ENCODE measurements at places on chromosomes 13 and 19.

- H3K4me1 ChIP-seq, result no peaks in the 10 kb centered on the region
- H3K27me3 ChIP-seq, result peaks cover 94% of the 10 kb centered on the region
- no peak overlapping the region for H3K4me3 ChIP-seq
- no peaks in the 10 kb centered on the region for H3K36me3 ChIP-seq
Observed at GRCh38 chr19:46058778-46059177, 18.0 kb upstream of the IGFL4 start.

- peaks cover 63% of the 10 kb centered on the region for H3K27me3 ChIP-seq
- peak overlapping the region; percentile 75 for H3K4me3 ChIP-seq
- peaks cover 13% of the 10 kb centered on the region for H3K4me1 ChIP-seq
Observed at GRCh38 chr19:35673121-35673804, 6.9 kb downstream of the UPK1A start.

DNA sequence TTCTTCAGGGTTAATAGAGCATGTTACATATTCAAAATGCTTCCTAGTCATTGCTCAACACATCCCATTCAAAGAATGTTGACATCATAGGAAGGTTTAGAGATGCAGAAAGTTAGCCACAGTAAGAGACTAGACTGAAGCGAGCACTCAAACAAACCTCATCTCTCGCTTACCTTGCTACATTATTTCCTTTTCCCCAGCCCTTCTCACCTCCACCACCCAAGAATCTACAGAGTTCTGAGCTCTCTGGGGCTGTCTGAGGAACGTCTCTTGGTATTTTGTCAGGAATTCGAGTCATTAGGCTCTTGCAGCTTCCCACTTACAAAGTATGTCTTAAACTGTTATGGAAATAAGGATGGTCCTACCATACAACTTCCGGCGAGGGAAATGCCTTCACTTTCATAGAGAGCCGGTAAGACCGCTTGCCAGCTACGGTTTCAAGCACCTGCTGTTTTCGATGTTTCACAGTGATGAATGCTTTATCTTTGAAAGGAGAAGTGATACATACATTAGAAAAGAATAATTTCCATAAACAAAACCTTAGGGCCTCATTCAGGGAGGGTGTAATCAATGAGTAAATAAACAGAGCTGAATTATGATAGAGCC is 65.1 kb downstream of the FLT1 start:
- no peak overlapping the region for H3K27ac ChIP-seq
- H3K4me1 ChIP-seq, result no peaks in the 10 kb centered on the region
- no peaks in the 10 kb centered on the region for H3K36me3 ChIP-seq
- no peak for DNase-seq
- H3K27me3 ChIP-seq, result peaks cover 29% of the 10 kb centered on the region

DNA sequence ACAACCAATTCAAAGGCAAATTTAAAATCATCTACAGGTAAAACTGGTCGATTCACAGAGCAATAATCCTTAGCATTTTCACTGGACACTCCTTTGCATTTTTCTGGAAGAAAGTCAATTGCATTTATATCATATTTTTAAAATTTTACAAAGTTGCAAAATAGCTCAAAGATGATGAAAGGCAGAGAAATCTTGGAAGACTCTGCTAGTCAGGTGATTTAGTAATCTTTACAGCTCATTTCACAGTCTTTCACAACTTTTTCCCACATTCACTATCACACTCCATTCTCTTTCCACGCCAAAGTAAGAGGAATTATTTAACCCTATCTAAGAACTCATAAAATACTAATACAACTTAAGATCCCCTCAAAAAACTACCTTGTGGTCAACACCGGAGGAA is 1063.8 kb downstream of the EFNB2 start:
- no peak for DNase-seq
- H3K36me3 ChIP-seq, result no peaks in the 10 kb centered on the region
- H3K4me1 ChIP-seq, result no peaks in the 10 kb centered on the region
- H3K27ac ChIP-seq, result no peak overlapping the region

- no peaks in the 10 kb centered on the region for H3K36me3 ChIP-seq
- no peaks in the 10 kb centered on the region for H3K27me3 ChIP-seq
- no peak overlapping the region for H3K4me3 ChIP-seq
Observed at GRCh38 chr13:91652404-91653301, 254.2 kb downstream of the GPC5 start.

DNA sequence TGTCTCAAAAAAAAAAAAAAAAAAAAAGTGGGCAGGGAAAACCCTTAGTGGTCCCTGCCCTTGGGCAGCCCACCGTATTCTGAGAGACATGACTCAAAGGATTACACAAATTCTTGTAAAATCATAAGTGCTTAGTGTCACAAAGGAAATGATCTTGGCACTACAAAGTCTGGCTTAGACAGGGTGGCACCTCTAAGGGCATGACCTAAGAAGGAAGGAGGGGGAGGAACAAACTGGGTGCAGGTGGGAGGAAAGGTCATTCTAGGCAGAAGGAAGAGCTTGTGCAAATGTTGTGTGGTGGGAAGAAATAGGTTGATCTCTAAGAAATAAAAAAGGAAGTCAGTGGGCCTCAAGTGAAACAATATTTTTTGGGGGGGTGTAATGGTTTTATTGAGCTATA is 10.4 kb downstream of the PNPLA6 start:
- no peak overlapping the region for H3K4me3 ChIP-seq
- no peak for DNase-seq
- H3K4me1 ChIP-seq, result peaks cover 6% of the 10 kb centered on the region
- H3K36me3 ChIP-seq, result peaks cover 18% of the 10 kb centered on the region
- peak overlapping the region; percentile 3 for H3K27ac ChIP-seq

- H3K4me3 ChIP-seq, result no peak overlapping the region
Observed at GRCh38 chr19:48518207-48518606, 6.6 kb upstream of the LMTK3 start.

GRCh38 chr13:103066079-103066780 is at the start of gene SLC10A2:
TSS of gene SLC10A2 (minus strand) at chr13:103066417. CDS start at chr13:103066249, 168 bp downstream.
- H3K27me3 ChIP-seq, result peaks cover 6% of the 10 kb centered on the region
- no peaks in the 10 kb centered on the region for H3K4me1 ChIP-seq
- DNase-seq, result no peak
- H3K36me3 ChIP-seq, result peaks cover 1% of the 10 kb centered on the region
- H3K4me3 ChIP-seq, result no peak within 1 kb of the TSS

DNA sequence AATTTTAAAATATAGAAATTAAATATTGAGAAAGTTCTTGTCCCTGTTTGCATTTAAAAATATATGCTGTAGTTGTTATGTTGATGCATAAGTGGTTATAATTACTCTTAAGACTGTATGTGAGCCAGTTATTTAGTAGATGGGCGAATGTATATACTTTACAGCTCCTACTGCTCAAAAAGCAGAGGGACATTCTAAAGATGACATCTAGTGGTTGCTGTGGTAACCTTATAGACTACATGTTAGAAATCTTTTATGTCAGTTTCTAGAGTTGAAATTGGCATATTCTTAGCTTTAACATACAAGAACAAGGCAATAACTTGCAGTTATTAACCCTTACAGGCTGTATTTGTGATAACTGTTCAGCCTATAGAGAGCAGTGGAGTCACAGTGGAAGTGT is 160.5 kb downstream of the OLFM4 start:
- no peak for DNase-seq
- no peaks in the 10 kb centered on the region for H3K4me1 ChIP-seq
- H3K4me3 ChIP-seq, result no peak overlapping the region
- no peak overlapping the region for H3K27ac ChIP-seq

- no peaks in the 10 kb centered on the region for H3K27me3 ChIP-seq
- no peaks in the 10 kb centered on the region for H3K36me3 ChIP-seq
- H3K27ac ChIP-seq, result no peak overlapping the region
- DNase-seq, result no peak
- peaks cover 13% of the 10 kb centered on the region for H3K4me1 ChIP-seq
Observed at GRCh38 chr19:37946132-37946531, 39.1 kb downstream of the SIPA1L3 start.

- peak overlapping the region; percentile 88 for H3K4me3 ChIP-seq
- DNase-seq, result no peak
- no peaks in the 10 kb centered on the region for H3K27me3 ChIP-seq
- H3K4me1 ChIP-seq, result peaks cover 36% of the 10 kb centered on the region
- peaks cover 31% of the 10 kb centered on the region for H3K36me3 ChIP-seq
- H3K27ac ChIP-seq, result peak overlapping the region; percentile 99
Observed at GRCh38 chr19:14004619-14005348, 1.3 kb downstream of the RFX1 start.

DNA sequence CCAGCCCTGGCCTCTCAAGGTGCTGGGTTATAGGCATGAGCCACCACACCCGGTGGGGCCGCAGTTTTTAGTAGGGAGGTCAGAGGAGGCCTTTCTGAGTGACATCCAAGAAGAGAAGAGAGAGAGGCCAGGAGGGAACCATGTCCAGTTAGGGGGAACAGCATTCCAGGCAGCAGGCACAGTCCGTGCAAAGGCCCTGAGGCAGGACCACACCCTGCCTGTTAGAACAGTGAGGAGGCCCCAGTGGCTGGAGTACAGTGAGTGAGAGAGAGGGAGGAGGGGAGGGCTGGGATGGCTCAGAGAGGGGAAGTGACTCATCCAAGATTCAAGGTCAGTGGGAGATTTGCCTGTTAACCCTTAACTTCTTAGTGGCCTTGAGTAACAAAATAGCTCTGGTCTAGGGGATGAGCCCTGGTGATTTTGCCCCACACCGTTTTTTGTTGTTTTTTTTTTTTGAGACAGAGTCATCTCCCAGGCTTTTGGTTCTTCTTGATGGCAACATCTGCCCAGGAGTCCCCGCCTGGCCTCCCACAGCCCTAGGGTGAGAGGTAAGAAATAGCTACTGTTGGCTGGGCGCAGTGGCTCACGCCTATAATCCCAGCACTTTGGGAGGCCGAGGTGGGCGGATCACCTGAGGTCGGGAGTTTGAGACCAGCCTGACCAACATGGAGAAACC is 2.7 kb upstream of the PLIN3 start:
- no peak overlapping the region for H3K27ac ChIP-seq
- peaks cover 12% of the 10 kb centered on the region for H3K4me1 ChIP-seq
- peaks cover 6% of the 10 kb centered on the region for H3K36me3 ChIP-seq
- H3K4me3 ChIP-seq, result no peak overlapping the region

GRCh38 chr19:19185853-19186740 is 5.9 kb downstream of the BORCS8 start:
- H3K27me3 ChIP-seq, result no peaks in the 10 kb centered on the region
- H3K4me1 ChIP-seq, result peaks cover 36% of the 10 kb centered on the region
- H3K27ac ChIP-seq, result no peak overlapping the region
- H3K36me3 ChIP-seq, result peaks cover 13% of the 10 kb centered on the region

- DNase-seq, result no peak
- H3K4me1 ChIP-seq, result peaks cover 37% of the 10 kb centered on the region
- no peak overlapping the region for H3K4me3 ChIP-seq
- no peak overlapping the region for H3K27ac ChIP-seq
- H3K36me3 ChIP-seq, result peaks cover 15% of the 10 kb centered on the region
Observed at GRCh38 chr13:28204043-28204442, 65.7 kb downstream of the PAN3 start.

DNA sequence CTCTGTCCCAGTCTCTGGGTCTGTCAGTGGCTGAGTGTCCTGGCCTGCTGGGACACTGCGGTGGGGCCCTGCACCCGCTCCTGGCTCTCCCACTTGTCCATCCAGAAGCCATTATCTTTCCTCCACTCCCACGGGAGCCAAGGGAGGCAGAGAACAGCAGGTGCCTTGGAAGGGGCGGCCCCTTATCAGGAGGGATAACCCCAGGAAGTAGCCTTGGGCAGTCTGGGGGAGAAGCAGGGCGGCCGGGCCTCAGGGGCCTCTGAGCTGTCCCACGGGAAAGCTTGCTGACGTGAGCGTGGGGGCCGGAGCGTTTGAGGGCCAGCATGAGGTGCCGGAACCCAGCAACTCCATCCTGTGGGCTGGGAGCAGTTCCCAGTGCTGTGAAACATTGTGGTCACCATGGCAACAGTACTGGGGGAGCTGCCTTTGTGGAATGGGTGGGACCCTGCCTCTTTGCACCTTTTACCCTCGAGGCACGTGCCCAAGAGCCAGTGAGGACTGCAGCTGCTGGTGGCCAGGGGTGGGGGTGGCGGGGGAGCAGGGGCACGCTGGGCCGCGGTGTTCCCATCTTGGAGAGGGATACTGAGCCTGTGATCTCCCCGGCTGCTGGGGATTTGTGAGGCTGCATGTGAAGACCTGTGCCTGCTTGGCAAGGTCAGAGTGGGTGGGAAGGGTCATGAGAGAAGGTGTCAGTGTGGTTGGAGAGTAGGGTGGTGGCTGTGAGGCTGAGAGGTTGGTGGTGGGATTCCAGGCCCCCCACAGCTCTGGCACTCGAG is 20.9 kb downstream of the KLHL26 start:
- peaks cover 5% of the 10 kb centered on the region for H3K36me3 ChIP-seq
- H3K4me3 ChIP-seq, result no peak overlapping the region
- peak overlapping the region; percentile 75 for H3K27ac ChIP-seq
- no peak for DNase-seq
- H3K4me1 ChIP-seq, result peaks cover 32% of the 10 kb centered on the region

GRCh38 chr13:18992791-18993190 is 188.8 kb downstream of the TUBA3C start:
- H3K27ac ChIP-seq, result no peak overlapping the region
- no peaks in the 10 kb centered on the region for H3K4me1 ChIP-seq
- no peak overlapping the region for H3K4me3 ChIP-seq

GRCh38 chr19:50488389-50489194 is 11.9 kb upstream of the GARIN5A start:
- no peaks in the 10 kb centered on the region for H3K27me3 ChIP-seq
- H3K4me3 ChIP-seq, result no peak overlapping the region
- no peak for DNase-seq

GRCh38 chr13:27821566-27821965 is 29.3 kb downstream of the GSX1 start:
- H3K36me3 ChIP-seq, result peaks cover 5% of the 10 kb centered on the region
- peaks cover 4% of the 10 kb centered on the region for H3K4me1 ChIP-seq
- no peak overlapping the region for H3K27ac ChIP-seq
- H3K27me3 ChIP-seq, result peaks cover 72% of the 10 kb centered on the region

GRCh38 chr19:2323707-2324106 is 4.7 kb downstream of the LSM7 start:
- no peak for DNase-seq
- peaks cover 39% of the 10 kb centered on the region for H3K36me3 ChIP-seq
- no peak overlapping the region for H3K27ac ChIP-seq
- H3K27me3 ChIP-seq, result no peaks in the 10 kb centered on the region
- peaks cover 30% of the 10 kb centered on the region for H3K4me1 ChIP-seq
- H3K4me3 ChIP-seq, result no peak overlapping the region

GRCh38 chr13:109626386-109627171 is 159.8 kb downstream of the IRS2 start:
- H3K4me3 ChIP-seq, result no peak overlapping the region
- H3K4me1 ChIP-seq, result no peaks in the 10 kb centered on the region
- H3K27me3 ChIP-seq, result no peaks in the 10 kb centered on the region
- no peaks in the 10 kb centered on the region for H3K36me3 ChIP-seq
- no peak overlapping the region for H3K27ac ChIP-seq

DNA sequence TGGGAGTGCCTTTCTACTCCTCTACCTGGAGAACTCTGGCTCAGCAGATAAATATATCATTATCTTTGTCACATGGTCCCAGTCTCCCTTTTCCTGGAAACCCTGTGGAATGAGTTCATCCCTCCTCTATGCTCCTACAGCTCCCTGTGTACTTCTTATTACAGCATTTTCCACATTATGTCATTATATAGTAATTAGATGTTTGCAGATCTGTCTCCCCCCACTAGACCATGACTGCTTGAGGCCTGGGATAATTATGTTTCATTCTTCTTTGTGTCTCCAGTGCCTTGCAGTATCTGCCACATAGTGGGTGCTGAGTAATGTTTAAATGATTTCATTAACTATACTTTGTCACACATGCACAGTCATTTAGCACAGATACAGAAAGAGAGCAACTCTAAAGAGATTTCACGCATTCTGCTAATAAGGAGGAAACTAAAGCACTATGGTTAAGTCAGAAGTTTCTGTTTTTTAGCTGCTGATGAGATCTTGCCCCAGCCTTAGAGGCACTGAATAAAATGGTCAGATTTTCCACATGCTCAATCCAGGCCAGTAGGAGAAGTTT is 66.1 kb upstream of the DIAPH3 start:
- no peak for DNase-seq
- no peaks in the 10 kb centered on the region for H3K4me1 ChIP-seq
- no peak overlapping the region for H3K4me3 ChIP-seq
- peaks cover 46% of the 10 kb centered on the region for H3K27me3 ChIP-seq
